ENCODE measurements at places on chromosomes 13 and 19.

GRCh38 chr19:31334849-31335624 is 14.2 kb downstream of the TSHZ3 start:
- DNase-seq, result no peak

DNA sequence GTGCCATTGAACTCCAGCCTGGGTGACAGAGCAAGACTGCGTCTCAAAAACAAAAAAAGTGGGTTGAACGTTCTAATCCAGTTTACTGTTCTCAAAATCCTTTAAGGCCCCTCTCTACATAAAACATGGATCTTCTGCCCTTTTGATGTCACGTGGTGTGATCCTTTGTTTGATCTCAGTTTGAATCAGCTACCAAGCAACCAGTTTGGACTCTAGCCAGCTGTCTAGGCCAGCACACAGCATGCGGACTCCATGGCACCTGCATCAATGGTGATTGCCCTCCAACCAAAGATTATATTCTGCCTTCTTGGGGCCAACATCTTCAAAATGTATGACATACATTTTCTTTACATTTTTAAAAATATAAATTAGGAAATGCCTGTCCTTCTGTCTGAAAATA is 365.4 kb downstream of the NDFIP2 start:
- no peak for DNase-seq

DNA sequence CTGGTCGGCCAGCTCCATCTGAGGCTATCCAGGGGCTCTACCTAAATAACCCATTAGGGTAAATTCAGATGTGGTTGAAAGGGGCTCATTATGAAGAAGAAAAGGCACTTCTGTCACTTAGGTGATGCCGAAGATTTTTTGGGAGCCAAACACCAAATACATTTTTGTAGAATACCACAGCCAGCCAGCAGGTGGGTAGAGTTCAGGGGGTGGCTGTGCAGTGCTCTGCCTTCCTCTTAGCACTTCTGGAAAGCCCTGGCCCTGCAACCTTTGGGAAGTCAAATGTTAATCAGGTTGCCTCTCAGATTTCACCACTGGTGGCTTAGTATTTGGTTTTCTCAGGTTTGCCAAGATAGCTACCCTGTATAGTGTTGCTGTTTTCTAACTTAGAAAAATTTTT is 18.5 kb upstream of the GPR18 start:
- no peak for DNase-seq

DNA sequence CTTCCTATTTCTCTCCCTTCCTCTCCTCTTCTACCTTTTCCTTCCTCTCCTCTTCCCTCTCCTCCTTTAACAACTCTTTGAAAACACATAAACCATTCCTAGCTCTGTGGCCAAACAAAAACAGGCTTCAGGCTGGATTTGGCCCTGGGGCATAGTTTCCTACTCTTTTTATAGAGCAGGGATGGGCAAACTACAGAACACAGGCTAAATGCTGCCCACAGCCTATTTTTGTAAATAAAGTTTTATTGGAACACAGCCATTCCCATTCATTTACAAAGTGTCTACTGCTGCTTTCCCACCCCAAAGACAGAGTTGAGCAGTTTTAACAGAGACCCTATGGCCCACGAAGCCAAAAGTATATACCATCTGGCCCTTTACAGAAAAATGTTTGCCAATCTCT is 35.4 kb downstream of the LHFPL6 start:
- DNase-seq, result no peak

Measured in HEK293T (cell line).